CD14-positive monocyte (primary cell): ENCODE measurements at places on chromosomes 1 and 21.

DNA sequence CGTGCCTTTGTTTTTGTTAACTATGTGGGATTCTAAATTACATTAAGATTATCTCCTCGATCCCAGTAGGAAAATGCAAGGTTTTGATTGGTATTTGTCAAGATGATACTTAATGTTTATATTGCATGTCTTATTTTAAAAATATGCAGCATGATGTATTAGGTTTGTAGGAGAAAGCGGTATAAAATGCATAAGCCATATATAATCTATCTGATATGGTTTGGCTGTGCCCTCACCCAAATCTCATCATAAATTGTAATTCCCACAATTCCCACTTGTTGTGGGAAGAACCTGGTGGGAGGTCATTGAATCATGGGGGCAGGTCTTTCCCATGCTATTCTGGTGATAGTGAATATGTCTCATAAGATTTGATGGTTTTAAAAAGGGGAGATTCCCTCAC lies 198.1 kb upstream of the NCAM2 start:
- no peak for DNase-seq

DNA sequence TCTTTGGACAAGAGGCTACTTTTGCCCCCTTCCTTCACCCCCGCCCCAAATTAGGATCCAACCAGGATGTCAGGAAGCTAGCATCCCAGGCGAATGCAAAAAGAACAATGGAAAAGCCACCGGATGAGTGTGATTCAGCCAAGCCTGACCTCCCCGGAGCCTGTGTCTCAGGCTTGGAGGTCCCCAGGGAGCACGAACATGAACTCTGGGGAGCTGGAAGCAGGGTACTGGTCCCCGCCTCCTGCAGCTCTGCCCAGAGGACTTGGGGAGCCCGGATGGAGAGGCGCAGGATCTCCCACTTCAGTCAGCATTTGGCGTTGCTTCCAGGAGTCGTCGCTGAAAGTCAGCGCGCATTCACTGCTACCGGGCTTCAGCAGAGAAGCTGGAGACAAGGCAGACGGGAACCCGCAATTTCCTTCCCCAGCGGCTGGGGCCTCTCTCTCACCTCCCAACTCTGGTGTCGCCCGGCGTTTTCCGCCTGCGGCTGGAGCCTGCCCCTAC lies 1.8 kb upstream of the TBX15 start:
- DNase-seq: no peak

DNA sequence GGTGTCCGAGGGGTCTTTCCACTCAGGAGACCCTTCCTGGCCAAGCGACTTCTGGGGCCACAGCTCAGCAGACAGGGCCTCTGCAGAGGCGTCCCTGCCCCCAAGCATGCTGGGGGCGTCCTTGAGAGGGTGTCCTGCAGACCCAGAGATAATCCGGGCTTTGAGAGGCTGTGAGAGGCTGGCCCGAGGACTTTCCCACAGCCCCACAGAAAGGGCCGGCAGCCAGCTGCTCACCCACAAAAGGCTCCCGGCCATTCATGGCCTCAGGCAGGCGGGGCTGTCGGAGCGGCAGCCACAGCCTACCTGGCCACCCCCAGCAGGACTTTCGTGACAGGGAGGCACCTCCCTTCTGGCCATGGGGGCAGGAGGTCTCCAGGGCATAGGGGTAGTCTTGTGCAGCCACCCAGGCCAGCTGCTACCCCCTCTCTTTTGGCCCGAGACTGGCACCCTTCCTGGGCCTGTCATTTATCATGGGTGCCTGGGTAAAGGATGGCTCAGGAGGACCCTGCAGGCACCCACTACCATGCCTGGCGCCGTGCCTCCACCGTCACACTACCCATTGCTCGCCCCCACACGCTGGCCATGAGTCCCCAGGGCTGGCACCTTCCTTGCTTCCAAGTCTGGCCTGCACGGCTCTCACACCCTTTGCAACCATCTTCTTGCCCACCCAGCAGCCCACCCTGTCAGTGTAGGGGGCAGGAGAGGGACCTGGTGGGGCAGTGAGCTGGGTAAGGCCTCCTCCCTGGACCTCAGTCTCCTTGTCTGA lies 11.1 kb upstream of the TNFRSF14 start:
- no peak for DNase-seq

GRCh38 chr1:163071405-163072255 lies 2.5 kb downstream of the RGS4 start:
- peak; percentile 1 for DNase-seq

DNA sequence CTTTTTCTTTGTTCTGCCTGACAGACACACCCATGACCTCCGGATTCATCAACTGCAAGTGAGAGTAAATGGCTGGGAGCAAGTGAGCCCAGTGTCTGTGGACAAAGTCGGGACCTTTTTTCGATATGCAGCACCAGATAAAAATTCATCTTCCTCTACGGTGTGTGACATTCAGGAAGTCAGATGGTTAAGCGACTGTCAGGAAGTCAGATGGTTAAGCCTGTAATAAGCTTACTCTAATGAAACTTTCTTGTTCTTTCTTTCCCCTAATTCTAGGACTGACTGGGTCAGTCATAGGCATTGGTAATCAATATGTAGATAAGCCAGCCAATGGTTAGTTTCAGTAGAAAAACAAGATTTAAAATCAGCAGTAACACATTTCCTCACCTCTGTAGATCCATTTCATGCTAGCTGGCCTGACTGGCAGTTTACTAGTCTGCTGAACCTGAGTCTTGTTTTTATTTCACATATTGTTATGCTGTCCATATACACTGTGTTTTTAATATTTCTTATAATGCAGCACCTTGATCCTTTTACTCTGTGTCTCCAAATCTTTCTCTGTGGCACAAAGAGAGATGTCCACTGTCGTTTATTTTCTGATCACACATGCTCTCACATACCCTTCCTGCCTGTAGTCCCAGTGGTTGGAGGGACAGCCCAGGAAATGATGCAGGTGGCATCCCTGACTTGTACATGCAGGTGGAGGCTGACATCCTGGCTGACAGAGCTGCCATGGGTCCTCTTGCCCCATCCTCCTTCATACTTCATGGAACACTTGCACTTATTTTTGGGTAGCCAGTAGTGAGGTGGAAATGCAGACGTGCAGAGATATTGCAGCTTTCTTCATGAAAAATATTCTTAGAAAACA lies 115.8 kb downstream of the VPS13D start:
- DNase-seq: peak; percentile 21

DNA sequence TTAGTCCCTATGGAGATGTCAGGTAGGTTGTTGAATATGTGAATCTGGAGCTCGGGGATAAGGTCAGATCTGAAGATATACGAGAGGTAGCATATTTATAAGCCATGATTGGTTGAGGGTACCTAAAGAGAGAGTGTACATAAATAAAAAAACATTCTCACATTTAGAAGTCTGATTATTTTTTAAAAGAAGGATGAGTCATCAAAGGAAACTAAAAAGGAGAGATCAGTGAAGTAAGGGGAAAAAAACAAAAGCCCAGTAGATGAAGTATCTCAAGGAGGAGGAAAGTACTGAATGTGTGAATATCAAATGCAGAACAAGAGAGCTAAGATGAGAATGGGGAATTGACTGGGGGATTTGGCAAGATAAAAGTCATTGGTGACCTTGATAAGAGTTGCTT lies 15.7 kb upstream of the ANGPTL1 start:
- no peak for DNase-seq

GRCh38 chr1:224089583-224089982 lies 24.3 kb upstream of the FBXO28 start:
- DNase-seq: no peak

- DNase-seq: no peak
Measured at GRCh38 chr1:3051270-3052268, 17.4 kb upstream of the PRDM16 start.

DNA sequence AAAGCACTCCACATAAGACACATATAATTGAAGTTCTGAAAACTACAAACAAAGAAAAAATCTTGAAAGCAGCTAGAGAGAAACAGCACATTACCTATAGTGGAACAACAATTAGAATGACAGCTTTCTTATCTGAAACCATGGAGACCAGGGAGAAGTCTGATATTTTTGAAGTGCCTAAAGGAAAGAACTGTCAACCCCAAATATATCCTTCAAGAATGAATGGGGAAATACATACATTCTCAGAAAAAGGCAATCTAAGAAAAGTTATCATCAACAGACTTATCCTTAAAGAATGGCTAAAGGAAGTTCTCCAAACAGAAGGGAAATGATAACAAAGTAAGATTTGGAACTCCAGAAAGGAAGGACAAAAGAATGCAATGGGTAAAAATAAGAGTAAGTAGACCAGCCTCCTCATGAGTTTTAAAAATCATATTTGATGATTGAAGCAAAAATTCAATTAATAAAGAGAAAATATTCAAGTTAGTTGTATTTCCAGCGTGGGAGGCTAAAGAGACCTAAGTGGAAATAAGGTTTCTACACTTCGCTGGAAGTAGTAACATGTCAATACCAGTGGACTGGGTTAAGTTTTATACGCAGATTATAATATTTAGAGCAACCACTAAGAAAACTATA lies 170.8 kb upstream of the SAMSN1 start:
- DNase-seq: no peak

DNA sequence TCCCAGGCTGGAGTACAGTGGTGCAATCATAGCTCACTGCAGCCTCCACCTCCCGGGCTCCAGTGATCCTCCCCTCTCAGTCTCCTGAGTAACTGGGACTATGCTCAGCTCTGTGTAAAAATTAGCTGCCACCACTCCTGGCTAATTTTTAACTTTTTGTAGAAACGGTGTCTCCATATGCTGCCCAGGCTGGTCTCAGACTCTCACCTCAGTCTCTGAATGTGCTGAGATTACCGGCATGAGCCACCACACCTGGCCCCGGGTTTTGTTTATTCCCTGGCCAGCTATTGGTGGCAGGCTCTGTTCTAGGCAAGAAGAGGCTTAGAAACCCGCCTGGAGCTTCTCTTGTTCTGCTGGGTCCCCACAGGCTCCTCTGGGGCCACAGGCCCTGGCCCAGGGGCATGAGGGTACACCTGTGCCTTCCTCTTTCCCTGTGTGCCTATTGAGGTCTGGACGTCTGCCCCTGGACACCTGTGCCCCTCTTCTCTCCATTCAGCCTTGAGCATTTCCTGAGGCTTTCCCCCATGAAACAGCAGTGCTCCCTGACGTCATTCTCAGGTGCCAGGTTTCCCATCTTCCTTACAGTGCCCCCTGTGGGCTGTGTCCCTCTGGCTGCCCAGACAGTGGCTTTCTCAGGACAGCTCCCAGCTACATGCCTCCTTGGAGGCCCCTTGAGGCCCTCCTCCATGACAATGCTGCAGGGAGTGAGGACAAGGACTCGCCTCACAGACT lies 57.5 kb downstream of the PCP4 start:
- DNase-seq: no peak

- no peak for DNase-seq
Measured at GRCh38 chr1:36239941-36240637, 15.8 kb downstream of the THRAP3 start.

DNA sequence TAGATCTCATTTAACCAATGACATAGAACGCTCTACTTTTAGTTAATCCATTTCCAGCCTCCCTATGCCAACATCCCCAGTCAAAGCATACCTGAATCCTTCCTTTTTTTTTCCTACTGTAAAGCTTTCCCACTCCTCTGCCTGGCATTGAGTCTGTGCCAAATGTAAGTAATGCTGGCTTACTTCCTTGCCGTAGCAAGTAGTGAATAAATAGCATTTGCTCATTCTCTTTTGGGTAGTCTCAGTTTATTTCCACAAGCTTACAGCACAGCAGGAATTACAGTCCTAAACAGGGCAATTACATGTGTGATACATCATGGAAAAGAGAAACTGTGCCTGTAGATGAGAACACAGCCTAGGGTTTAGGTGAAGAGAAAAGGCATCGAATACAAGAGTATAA lies 352.6 kb upstream of the NEGR1 start:
- DNase-seq: no peak

GRCh38 chr1:23899070-23899469 lies 14.1 kb downstream of the CNR2 start:
- DNase-seq: peak; percentile 77

DNA sequence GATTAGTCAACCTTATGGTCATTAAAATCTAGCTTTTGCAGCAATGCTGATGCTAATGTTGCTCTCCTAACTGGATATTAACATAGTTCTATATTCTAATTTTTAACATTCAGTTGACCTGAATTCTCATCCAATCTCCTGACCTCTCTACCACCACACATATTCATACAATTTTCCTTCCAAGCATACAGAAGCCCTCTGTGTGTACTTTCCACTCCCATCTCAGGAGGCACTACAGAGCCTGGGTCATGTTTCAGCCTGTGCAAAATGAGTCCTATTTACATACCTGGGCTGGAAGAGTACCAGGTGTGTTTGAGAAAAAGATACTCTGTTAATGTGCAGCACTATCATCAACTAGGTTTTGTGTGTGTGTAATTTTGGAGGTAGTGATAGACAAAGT lies 486.3 kb downstream of the NEGR1 start:
- DNase-seq: no peak

- no peak for DNase-seq
Measured at GRCh38 chr1:208117409-208117808, 126.8 kb downstream of the PLXNA2 start.

GRCh38 chr1:230283678-230284077 lies 142.5 kb downstream of the PGBD5 start:
- no peak for DNase-seq

GRCh38 chr1:244860914-244861610 lies 3.3 kb downstream of the HNRNPU start:
- DNase-seq: no peak

GRCh38 chr1:78640462-78640861 lies 9.2 kb upstream of the IFI44 start:
- DNase-seq: no peak

DNA sequence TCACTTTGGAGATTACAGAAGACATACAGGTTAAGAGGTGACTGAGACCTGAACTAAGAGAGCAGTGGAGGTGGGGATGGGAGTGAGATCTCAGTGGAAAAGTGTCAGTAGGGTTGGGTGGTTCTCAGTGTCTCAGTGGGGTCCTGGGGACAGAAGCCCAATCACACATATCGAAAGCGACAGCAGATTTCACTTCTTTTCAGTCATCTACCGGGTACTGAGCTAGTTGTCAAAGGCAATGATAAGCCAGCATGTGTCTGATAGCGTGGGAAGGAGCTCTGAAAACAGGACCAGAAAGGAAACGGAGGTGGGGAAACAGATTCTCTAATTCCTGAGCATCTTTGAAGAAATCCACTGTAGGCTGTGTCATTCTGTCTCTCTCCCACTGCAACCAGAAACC lies 59.5 kb downstream of the RHOU start:
- DNase-seq: no peak

- DNase-seq: peak; percentile 12
Measured at GRCh38 chr1:23369335-23370013, at the start of gene ZNF436. Gene ZNF436, minus strand, starts transcription at chr1:23369836. Its CDS starts 1,831 bp downstream, at chr1:23368005.

DNA sequence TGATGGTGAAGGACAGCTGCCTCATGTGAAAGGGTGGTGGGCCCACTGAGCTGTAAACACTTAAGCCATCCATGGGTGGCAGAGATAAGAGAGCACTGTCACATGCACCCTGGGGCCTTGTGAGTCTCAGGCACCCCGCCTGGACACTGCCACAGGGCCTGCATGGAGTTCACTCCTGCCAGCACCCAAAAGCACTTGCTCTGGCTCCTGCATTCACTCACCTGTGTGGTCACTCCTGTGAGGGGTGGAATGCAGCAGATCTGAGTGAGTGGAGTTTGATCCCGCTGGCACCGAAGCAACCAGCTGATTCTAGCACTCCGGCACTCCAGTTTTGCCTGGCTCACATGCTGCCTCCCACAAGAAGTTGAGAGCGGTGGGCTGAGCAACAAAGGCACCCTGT lies 1142.1 kb upstream of the PRMT6 start:
- no peak for DNase-seq
